ENCODE measurements at places on chromosomes 1 and 21.

- DNase-seq, result no peak
Observed at GRCh38 chr1:7313826-7314225, 457.3 kb upstream of the VAMP3 start.

GRCh38 chr1:199821029-199821779, 206.3 kb upstream of the NR5A2 start:
- DNase-seq, result no peak

DNA sequence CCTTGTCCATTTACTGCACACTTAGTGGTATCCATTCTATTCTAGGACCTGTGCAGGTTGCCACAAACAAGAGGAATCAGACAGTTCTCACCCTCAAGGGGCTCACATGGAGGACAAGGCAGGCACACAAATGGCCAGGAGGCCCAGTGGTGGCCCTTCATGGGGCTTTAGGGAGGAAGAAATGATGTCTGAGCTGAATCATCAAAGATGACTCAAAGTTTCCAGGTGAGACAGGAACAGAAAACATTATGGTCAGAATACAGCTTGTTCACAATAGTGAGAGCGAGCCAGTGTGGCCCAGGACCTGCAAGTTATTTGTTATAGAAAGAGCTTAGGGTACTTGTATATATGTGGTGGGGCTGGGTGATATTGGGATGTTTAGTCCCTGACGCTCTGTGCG, 26.4 kb downstream of the SHISAL2A start:
- peak; percentile 13 for DNase-seq

GRCh38 chr1:185843297-185843869, 109.2 kb downstream of the HMCN1 start:
- no peak for DNase-seq

GRCh38 chr21:34296878-34297277, 66.9 kb upstream of the KCNE2 start:
- DNase-seq, result no peak

DNA sequence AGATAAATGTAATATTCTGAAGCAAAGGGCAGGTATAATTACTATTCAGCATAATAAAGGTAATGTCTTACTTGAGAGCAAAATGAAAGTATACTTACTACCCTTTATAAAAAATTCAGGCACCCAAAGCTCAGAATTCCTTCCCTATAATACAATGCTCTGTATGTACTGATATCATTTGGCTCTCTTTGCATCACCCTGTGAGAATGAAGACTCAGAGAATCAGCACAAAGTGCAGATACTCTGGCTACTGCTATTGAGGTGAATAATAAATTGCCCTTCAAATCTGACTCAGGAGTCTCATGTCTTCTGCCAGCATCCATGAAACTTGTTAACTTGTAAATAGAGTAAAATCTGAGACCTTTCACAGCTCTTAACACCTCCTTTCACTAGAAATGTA, 108.5 kb upstream of the KCTD3 start:
- no peak for DNase-seq

DNA sequence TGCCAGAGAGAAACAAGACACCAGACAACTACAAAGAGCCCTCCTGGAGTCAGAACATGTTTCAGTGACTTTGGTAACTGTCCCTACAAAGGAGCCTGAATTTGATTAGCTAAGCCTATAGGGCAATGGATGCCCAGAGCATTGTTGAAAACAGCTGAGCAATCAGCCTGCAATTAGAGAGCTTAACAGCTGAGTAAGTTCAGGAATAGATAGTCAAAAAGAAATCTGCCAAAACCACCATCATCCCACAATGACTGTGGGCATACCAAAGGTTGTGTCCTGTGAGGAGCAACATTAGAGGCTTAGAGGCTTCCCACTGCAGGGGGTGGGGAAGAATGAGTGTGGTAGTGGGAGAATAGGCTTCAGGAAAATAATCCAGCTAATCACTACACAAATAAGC, 32.1 kb downstream of the SH3BP5L start:
- no peak for DNase-seq

DNA sequence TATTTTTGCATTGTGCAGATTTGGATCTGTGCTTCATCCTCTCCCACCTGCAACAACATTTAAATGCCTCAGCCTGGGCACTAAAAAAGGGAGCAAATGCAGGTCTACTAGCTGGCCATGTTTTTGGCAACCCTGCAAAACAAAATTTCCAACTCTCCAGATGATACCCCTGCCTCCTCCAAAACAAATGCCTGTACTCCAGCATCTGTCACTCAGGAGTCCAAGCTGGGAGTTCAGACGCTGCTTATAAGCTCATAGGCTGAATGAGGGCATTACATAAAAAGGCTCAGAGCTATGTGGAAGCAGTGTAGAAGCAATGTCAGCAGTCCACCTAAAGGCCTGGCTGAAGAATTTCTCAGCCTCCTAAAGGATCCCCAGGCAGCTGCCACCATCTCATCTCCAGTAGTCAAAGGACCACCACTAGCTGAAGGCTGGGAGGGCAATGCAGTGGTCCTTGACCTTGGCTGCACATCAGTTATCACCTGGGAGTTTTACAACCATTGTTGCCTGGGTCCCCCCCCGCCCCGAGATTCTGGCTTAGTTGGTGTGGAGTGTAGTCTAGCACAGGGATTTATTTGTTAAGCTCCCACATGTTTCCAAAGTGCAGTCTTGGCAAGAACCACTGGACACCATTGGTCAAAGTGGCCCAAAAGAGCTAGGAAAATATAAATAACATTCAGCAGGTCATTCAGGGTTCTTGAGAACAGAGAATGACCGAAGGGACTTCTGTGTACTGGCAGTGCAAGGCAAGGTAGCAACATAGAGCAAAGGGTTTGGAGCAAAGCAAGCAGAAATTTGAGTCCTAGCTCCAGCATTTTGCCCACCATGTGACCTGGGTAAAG, 57.2 kb downstream of the ITPKB start:
- no peak for DNase-seq

GRCh38 chr1:178575611-178576361, 62.9 kb downstream of the TEX35 start:
- no peak for DNase-seq

DNA sequence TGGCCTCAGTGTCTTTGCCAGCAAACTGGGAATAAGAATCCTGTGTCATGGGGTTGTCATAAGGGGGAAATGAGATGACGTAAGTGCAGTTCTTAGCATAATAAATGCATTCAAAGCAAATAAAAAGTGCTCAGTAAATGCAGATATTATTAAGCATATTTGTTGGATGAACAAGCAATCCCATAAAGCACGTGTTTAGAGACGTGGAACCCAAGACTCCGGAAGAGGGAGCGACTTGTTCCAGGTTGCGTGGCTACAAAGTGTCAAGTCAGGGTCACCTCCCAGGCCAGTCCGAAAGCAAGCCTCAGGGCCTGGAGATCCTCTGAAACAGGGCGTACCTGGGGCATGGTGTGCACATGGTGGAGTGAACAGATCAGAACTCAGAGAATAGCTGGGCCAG, 58.0 kb upstream of the LAPTM5 start:
- no peak for DNase-seq

DNA sequence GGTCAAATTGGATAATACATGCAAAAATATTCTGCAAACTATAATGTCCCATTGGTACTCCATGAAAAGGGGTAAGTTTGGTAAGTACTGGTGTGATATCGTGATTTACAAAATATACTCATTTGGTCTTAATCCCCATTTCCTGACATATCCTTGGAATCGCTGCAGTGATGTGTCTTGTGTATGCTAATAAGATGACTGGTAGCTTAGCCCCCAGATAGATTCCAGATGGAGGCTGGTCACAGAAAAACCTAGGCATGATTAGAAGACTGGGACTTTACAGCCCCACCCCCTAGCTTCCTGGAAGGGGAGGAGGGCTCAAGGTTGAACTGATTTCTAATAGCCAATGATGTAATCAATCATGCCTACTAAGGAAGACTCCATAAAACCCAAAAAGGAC, 3.0 kb downstream of the VAMP4 start:
- peak; percentile 18 for DNase-seq

DNA sequence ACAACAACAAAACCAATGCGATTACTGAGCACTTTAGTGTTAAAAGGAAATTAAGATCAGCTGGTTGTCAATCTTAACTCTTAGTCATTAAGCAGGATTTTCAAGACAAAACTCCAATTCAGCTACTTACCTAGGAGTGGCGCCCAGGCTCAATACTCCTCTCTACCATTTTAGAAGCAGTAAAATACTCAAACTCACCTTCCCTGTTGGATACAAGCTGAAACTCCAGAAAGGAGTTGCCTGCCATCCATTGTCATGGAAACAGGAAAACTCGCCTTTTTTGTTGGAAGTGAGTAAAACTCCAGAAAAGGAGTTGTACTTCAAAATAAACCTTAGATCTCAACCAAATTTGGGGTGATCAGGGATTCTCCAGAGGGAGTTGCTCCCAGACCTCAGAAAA, 127.0 kb upstream of the F3 start:
- DNase-seq, result no peak

- DNase-seq, result no peak
Observed at GRCh38 chr1:235835226-235835625, 31.5 kb downstream of the LYST start.

GRCh38 chr1:26705788-26706311, 10.0 kb downstream of the ARID1A start:
- DNase-seq, result no peak

DNA sequence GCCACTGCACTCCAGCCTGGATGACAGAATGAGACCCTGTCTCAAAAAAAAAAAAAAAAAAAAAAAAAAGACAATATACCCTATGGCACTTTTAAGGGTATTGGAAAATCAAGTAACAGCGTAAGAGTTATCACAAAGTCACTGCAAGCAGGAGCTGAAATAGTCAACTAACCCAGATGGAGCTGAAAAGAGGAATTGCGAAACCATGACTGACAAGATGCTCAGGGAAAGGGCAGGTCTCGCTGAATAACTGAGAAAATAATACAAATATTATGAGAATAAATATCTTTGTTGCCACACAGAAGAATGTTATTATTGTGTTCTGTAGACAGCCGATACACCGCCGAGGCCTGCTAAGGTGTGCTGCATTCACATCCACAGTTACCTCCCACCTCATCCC, 17.8 kb downstream of the HLCS start:
- DNase-seq, result no peak

- no peak for DNase-seq
Observed at GRCh38 chr1:32311709-32312393, 20.0 kb downstream of the HDAC1 start.

DNA sequence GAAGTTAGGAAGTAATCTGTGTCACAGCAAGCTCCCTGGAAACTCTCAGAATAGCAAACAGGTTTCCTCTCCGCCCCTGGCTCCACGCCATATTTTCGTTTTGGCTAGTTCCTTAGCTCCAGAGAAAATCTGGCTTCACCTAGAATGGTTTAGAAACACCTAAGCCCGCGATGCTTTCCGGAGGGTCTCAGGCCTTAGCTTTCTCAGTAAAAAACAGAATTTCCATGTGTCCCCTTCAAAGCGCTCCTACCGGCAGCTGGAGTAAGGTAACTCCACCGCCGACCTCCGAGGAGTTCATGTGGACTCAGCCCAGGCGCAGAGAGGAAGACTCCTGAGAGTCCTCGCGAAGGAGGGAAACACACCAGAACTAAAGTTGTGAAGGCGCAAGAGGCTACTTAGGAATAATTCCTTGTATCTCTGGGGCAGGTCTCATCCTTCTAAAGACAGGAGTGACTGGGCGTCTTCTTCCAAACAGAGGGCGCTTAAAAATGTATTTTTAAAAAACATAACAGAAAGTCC, 406 bp downstream of the KIAA0040 start:
- DNase-seq, result peak; percentile 19

- DNase-seq, result no peak
Observed at GRCh38 chr21:26297851-26298250, 127.3 kb upstream of the APP start.

- DNase-seq, result no peak
Observed at GRCh38 chr1:199161319-199161680, 522.5 kb downstream of the PTPRC start.

GRCh38 chr1:59151387-59151761, 145.5 kb upstream of the FGGY start:
- no peak for DNase-seq

DNA sequence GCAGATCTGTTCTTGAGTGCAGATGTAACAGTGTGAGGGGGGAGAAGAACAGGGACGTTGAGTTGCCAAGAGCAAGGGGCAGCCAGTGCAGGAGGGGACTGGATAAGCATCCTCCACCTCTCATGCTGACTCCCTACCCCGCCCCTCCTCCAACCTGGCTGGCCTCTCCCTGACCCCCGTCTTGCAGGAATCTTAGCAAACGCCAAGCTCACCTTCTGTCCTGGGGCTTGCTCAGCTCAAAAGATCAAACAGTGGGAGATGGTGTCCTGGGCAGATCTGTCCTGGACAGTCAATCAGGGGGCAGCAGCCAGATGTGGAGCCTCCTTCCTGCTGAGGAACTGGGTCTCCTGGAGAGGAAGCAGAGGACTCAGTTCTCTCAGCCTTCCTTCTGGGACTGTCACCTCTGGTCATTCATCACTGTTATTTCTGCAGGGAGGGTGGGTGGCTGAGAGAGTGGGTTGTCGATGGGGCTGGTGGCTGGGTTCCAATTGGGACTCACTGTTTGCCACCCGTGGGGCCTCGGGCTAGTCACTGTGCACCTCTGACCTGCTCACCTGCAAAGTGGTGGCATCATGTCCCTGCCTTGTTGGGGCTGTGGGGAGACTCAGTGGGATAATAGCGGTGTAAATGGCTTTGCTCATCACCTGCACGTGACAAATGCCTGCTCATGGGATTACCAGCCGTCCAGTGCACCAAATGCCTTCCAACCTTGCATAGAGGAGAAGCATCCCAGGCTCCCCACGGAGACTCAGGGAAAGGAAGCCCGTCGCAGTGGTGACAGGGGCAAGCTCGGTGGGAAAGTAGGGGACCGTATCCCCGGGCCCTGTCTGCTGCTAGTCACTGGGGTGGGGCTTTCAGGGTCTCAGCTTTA, 154.4 kb downstream of the PTPRU start:
- DNase-seq, result no peak

DNA sequence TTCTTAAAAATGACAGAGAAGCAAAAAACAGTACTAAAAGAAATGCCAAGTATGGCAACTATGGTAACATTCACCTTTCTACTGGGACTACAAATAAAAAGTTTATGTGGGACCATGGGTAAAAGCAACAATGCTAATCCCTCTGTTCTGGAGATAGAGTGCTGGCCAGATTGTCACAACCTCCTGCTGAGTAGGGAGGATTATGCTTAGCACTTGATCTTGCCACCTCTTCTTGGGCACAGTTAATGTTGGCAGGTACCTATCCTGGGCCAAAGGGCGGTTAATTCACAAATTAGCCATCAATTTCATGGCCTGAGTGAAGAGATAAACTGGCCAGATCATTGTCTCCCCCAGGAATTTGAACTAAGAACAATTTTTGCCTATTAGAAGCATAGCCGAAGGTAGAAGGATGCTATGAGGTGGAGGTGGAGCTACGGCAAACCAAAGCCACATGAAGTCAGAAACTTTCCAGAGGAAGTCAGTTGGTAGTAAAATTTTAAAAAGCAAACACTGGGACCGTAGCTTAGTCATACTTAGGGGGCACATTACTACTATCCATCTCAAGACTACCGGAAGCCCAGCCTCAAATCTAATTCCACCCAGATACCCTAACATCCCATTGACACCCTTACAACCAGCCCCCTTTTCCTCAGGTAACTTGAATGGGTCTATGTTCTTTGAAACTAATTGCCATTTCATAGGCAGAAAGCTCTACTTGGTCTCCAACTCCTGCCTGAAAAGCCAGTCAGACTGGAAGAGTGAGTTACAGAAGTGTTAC, 2.7 kb downstream of the SCYL3 start:
- DNase-seq, result peak; percentile 65

- DNase-seq, result no peak
Observed at GRCh38 chr1:117166076-117166475, 44.5 kb upstream of the TRIM45 start.
